ENCODE measurements at places on chromosomes 1 and 21.
A peak's percentile ranks its signal among the peaks of the same experiment; 100 is the strongest.

GRCh38 chr1:233005703-233006102 lies 55.3 kb downstream of the NTPCR start:
- DNase-seq = no peak

- no peak for DNase-seq
These were observed 52.3 kb downstream of the PCNT start for GRCh38 chr21:46376231-46376628.

GRCh38 chr1:218415726-218416125 lies 70.6 kb downstream of the TGFB2 start:
- no peak for DNase-seq

DNA sequence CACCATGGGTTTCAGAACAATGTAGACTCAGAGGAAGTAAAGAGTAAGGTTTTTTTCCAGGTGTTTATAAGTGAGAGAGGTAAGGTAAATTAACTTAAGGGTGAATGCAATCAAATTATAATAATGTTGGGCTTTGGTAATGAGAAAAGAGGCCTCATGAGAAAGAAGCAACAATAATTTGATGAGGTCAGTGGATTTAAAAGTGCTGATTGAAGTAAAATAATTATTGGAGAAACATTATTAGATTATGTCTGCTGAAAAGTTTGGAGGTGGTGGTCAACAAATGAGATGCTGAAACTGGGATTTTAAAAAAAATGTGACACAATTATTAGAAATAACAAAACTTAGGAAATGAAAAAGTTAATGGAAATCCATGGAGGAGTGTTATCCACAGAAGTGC lies 187.4 kb upstream of the BRINP3 start:
- DNase-seq = no peak

DNA sequence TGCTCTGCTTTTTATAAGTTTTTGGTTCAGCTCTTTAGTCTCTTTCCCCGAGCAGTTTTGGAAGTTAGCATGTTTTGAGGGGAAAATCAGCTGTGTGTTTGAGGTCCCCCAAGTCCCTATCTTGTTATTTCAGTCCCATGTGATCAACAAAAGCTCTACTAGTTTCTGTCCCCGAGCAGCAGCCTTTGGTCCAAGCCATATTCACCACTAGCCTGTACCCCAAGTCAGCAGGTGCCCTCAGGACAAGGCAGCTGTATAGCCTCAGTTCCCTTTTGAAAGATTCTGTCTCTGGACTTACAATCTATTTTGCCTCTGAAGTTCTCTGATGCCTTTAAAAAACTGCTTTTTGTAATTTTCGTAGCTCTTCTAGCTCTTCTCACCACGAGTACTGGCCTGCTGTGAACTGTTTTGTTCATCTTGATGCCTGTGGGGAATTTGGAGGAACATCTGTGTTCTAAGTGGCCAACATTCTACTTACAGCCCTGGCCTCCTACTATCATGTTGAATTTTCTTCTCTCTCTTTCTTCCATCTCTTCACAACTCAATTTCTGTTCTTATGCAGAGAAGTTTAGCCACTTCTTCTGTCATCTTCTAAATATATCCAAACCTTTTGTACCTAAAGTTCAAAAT lies 16.7 kb downstream of the UAP1 start:
- no peak for DNase-seq

DNA sequence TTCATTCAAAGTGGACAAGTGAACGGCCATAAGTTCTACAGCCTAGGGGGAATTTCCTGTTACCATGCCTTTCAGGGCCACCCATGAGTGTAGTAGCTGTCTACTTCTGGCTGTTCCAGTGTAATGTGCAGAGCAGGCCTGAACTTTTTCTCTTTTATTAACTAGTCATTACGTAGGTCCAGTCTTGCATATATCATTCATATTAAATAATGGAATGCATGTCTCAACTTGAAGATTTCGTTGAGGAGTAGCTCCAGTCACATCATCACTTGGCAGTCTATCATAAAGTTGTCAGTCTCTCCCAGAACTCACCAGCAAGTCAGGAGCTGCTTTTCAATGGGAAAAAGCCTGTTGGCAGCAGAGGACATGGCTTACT lies 12.0 kb upstream of the GIPC2 start:
- DNase-seq = no peak

DNA sequence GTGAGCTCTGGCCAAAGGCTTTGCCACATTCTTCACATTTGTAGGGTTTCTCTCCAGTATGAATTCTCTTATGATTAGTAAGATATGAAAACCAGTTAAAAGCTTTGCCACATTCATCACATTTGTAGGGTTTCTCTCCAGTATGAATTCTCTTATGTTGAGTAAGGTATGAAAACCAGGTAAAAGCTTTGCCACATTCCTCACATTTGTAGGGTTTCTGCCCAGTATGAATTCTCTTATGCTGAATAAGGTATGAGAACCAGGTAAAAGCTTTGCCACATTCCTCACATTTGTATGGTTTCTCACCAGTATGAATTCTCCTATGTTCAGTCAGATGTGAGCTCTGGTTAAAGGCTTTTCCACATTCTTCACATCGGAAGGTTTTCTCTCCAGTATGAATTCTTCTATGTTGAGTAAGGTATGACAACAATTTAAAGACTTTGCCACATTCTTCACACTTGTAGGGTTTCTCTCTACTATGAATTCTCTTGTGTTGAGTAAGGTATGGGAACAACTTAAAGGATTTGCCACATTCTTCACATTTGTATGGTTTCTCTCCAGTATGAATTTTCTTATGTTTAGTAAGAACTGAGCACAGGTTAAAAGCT lies 20.7 kb downstream of the ZNF695 start:
- DNase-seq = peak; percentile 60

DNA sequence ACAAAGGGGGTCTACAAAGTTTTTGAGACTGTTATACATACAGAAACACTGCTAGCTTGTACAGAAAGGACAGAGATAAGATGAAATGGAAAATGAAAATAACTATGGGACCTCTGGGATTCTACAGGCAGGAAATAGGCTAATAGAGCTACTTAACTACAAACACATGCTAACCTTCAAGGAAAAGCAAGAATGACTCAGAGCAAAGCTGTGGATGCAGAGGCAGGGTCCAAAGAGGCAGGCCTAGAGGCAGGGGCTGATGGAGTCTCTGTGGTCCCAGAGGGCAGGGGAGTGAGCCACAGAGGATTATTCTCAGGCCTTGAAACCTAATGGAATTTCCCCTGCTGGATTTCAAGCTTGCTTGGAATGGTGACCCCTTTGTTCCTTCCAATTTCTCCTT lies 18.7 kb upstream of the GOLT1A start:
- no peak for DNase-seq

- peak; percentile 92 for DNase-seq
These were observed 723 bp downstream of the CDC42BPA start for GRCh38 chr1:227317523-227318015.

GRCh38 chr1:63916485-63917360 lies 142.9 kb downstream of the ROR1 start:
- no peak for DNase-seq

GRCh38 chr1:28447679-28448078 lies 58.2 kb upstream of the RCC1 start:
- DNase-seq = no peak

DNA sequence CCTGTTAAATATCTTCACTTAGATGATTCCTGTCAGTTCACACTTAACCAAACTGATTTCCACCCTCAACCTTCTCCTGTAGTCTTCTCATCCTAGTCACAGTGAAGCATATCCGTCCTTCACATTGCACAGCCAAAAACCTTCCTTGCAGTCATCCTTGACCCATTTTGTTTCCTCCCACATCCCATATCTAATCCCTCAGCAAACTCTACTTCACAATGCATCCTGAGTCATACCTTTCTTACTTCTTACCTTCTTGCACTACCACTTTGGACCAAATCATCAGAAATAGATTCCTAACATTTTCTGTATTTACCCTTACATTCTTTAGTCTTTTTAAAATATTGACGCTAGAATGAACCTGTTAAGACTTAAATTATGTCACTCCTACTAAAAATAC lies 86.9 kb downstream of the OLFML2B start:
- no peak for DNase-seq
